EL (cell line): ENCODE measurements at places on chromosomes 12 and 14.

DNA sequence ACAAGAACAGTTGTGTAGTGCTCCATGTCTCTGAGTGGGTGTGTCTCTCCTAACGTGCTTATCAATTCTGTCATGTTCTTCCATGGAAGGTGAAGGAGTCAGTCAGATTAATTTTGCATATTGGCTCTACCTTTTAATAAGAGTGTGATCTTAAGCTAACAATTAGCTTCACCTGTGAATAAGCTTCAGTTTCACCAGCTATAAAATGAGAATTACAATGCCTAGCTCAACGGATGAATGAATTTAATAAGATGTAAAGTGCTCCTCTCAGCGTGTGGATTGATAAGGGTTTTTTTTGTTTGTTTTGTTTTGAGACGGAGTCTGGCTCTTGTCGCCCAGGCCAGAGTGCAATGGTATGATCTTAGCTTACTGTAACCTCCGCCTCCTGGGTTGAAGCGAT is 32.7 kb downstream of the CCDC175 start:
- DNase-seq, result no peak

GRCh38 chr12:67274186-67274585 is 5.0 kb downstream of the CAND1 start:
- DNase-seq, result no peak

- peak; percentile 96 for DNase-seq
Observed at GRCh38 chr12:2613326-2614073, 181.3 kb upstream of the FKBP4 start.

DNA sequence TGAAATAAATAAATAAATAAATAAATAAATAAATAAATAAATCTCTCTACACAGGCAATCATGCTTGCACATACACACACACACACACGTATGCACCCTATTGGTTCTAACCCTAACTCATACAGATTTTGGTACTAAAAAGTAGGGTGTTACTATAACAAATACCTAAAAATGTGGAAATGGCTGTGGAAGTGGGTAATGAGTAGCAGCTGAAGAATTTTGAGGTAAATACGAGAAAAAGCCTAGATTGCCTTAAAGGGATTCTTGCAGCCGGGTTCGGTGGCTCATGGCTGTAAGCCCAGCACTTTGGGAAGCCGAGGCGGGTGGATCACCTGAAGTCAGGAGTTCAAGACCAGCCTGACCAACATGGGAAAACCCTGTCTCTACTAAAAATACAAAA is 15.7 kb upstream of the SLC2A3 start:
- no peak for DNase-seq

- DNase-seq, result peak; percentile 44
Observed at GRCh38 chr12:54658306-54659264, 10.4 kb upstream of the DCD start.

GRCh38 chr12:5900533-5901205 is 44.4 kb downstream of the ANO2 start:
- DNase-seq, result no peak

GRCh38 chr14:96205978-96206360 is 1.3 kb downstream of the BDKRB2 start:
- DNase-seq, result no peak

GRCh38 chr12:12442548-12443071 is 85.7 kb downstream of the BORCS5 start:
- peak; percentile 62 for DNase-seq

GRCh38 chr12:44827832-44828438 is 48.2 kb downstream of the NELL2 start:
- DNase-seq, result no peak

DNA sequence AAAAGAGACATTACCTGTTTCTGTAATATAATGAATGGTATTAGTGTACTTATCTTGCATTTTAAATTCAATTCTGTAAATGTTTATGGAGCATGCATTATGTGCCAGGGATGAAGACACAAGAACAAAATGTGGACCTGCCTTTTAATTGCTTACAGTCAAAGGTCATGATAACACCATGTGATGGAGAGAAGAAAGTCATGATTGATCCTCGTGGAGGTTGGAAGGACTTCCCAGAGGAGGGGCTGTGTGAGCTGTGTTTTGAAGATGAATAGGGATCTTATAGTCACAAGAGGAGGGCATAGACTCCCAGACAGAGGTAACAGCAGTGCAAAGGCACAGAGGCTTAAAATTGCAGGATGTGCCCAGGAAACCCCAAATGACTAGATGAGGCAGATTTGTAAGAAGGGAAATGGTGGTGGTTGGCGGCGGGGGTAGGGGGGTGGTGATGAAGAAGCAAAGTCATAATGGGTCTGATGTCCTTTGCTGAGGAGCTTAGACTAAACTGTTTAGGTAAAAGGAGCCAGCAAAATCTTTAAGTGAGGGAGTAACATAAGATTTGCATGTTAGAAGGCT is 151.5 kb downstream of the PRKCH start:
- DNase-seq, result peak; percentile 29

- no peak for DNase-seq
Observed at GRCh38 chr14:105857826-105858675, 331.7 kb downstream of the TMEM121 start.

- peak; percentile 76 for DNase-seq
Observed at GRCh38 chr12:114625294-114625851, 58.6 kb downstream of the TBX3 start.

- DNase-seq, result no peak
Observed at GRCh38 chr12:106644335-106645073, 61.7 kb downstream of the RFX4 start.

- no peak for DNase-seq
Observed at GRCh38 chr12:24482882-24483604, 465.9 kb downstream of the BCAT1 start.

GRCh38 chr14:89740241-89740640 is 214.3 kb downstream of the EFCAB11 start:
- no peak for DNase-seq

DNA sequence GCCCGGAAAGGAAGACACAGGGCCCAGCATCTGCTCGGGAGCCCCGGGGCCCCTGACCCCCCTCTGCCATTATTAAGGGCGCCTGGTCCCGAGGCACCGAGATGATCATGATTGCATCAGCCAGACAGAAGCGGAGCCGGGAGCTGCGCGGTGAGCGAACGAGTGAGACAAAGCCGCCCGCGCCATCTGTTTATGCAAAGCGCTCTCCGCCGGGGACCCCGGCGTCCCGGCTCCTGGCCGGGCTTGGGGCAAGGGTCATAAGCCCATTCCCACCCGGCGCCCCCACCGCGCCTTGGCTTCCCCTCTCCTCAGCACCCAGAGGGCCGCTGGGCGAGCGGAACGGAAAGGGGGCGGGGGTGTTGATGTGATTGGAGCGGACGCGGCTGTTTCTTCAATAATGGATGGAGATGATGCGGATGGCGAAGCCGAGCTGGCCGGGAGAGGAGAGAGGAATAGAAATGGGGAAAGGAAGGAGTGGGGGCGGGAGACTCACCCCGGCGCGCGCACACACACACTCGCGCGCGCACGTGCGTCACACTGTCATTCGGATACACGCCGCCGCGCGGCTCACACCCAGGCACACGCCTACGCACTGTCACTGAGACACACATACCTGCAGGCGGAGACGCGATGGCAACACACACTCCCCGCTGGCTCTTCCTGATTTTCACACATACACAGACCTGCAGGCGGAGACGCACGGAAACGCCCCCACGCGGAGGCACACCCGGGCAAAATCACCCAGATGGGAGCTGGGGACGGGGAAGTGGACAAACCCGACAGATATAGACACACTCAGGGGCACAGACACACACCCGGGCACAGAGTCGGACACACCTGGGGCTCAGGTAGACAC is 10.7 kb downstream of the STAC3 start:
- peak; percentile 67 for DNase-seq

- no peak for DNase-seq
Observed at GRCh38 chr14:64952598-64953309, 10.2 kb upstream of the GPX2 start.

DNA sequence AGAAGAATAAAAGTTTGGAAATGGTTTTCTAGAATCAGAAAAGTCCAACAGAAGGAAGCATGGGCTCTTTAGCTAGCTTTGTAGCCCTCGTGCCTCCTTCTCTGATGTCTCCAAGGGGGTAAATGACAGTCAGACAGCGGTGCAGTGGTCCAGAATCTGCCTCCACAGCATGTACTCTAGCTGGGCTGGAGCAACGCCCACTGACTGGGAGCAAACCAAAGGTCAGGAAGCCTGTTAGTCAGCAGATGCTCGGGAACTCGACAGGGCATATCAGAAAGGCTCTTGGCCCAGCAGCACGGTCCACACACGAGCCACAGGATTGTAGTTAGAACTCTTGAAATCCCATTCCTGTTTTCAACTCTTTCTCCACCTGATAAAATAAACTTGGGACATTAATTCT is 164.3 kb downstream of the GRIN2B start:
- DNase-seq, result peak; percentile 2

- no peak for DNase-seq
Observed at GRCh38 chr14:23627961-23628360, 8.2 kb upstream of the DHRS2 start.

- DNase-seq, result no peak
Observed at GRCh38 chr14:21791749-21792148, 118.1 kb upstream of the OR4E1 start.

GRCh38 chr14:75307700-75308379 is 29.2 kb downstream of the FOS start:
- DNase-seq, result peak; percentile 76

DNA sequence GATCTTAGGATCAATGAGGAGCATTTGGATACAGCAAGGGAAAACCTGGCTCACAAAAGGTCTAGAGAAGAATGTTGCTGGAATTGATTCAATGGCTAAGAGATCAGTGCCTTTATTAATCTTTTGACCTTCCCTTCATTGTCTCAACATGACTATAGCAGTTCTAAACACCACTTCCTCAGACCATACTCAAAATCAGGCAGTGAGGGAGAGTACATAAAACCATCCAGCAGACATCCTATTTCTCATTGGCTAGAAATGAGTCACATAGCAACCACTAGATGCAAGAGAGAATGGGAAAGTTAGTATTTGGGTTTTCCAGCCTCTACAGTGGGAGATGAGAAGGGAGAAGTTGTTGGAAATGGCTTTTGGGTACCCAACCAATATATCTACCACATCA is 151.4 kb upstream of the NUDT4 start:
- peak; percentile 33 for DNase-seq

GRCh38 chr12:115020091-115020490 is 336.1 kb upstream of the TBX3 start:
- DNase-seq, result no peak

DNA sequence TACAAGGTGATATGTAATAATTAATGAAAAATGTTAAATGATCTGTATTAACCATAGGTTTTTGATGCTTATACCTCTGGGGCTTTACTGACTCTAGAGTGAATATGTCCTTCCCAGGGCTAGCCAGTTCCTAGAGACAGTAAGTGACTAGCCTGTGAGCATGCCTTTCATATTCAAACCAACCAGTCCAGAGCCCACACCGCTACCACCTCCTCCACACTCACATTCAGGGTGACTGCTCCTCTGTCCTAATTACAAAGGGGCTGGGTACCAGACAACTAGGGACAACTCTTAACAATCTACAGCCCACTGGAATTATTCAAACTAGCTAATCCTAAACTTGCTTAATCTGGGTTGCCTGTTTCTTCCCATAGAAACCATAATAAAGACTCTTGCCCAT is 49.0 kb downstream of the RALGAPA1 start:
- DNase-seq, result no peak

DNA sequence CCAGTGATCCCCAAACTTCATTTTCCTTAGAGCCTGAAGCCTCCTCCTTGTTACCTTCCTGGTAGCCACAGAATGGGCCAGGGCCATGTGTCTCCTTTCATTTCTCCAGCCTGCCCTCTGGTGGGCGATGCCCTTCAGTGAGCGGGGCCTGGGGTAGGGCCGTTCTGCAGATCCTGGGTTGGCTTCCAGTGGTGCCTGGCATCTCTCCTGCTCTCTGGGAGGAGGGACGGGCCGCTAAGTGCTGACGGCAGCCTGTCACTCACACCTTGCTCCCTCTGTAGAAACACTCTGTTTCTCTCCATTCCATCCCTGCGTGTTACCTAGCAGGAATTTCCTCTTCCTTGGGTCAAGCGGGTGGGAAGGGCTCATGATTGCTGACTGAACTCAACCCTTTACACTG is 232.1 kb downstream of the CACNA1C start:
- peak; percentile 88 for DNase-seq

GRCh38 chr14:78254911-78255461 is 84.8 kb downstream of the NRXN3 start:
- peak; percentile 84 for DNase-seq

GRCh38 chr12:128942960-128943477 is 89.7 kb downstream of the GLT1D1 start:
- DNase-seq, result no peak

DNA sequence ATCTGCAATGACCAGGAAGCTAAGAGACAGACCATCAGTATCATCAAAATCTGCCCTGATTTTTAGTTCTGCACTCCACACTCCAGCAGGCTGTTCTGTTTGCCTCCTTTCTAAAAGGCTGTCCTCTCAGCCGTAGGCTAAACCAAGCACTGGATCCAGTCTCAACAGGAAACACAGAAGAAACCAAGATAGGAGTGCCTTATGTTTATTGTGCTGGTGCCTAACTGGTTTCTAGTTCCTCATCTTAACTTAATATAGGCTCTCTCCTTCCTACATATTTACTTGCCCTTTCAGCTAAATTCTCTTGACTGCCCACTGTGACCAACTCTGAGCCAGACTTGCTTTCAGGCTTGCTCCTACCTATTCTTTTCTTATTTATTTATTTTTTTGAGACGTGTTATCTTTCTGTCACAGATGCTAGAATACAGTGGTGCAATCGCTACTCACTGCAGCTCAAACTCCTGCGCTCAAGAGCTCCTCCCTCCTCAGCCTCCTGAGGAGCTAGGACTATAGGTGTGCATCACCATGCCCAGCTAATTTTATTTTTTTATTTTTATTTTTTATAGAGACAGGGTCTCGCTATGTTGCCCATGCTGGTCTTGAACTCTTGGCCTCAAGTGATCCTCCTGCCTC is 30.8 kb downstream of the GALNT4 start:
- DNase-seq, result no peak

DNA sequence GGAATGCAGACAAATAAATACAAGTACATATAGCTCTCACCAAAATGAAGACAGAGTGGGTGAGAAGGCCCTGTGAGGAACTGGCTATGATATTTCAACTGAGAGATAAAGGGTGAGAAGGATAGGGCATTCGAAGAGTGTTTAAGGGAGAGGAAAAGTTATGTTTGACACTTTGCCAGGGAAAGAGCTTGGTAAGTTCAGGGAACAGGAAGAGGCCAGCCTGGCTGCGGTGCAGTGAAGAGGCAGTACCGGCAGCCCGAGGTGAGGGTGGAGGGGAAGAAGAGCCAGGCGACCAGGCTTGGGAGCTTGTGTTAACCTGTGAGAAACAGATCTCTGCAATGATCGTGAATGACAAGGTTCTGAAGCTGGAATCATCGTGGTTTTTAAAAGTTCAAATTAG is 84.7 kb upstream of the RFX4 start:
- DNase-seq, result no peak

- DNase-seq, result no peak
Observed at GRCh38 chr14:64944041-64944440, 1.5 kb upstream of the GPX2 start.

- no peak for DNase-seq
Observed at GRCh38 chr12:49612210-49612609, 6.8 kb upstream of the FAM186B start.

GRCh38 chr12:25800101-25800500 is 158.4 kb upstream of the RASSF8 start:
- DNase-seq, result no peak

GRCh38 chr12:26870491-26871419 is 37.8 kb upstream of the ITPR2 start:
- peak; percentile 28 for DNase-seq
